ENCODE measurements at places on chromosomes 4 and X.

DNA sequence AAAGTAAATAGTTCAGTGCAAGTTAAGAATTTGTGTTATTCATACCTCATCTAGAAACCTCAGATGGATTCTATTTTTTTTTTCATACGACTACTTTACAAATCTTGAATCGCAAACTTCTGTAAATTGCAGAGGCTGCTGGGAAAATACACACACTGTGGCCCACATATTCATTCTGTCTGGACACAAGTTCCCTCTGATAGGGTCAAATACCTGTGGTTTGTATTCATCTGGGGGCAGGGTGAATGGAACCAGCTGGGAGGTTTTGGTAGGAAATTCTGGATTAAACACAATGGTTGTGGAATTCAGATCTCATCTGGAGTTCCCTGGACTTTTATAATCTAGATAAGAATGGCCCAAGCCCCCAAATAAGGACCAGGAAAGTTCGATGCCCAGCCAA lies 56.2 kb downstream of the SPATA18 start:
- DNase-seq = peak; percentile 17

DNA sequence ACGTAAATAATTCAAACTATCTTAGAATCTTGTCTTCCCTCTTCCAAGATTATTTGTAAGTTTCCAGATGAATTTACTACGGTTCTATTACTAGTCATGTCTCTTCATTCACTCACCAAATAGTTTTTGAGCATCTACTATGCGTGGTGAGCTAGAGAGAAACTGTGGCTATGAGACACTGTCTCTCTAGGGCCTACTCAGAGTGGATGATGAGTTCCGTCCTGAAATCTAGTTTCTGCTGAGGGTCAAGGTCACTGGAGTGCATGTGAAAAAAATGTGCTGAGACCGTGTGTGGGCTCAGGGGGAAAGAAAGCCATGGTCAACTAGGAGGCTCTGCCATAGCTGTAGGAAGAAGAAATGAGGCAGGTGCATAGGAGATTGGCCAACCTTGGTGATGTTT lies 320.2 kb upstream of the GATB start:
- no peak for DNase-seq

DNA sequence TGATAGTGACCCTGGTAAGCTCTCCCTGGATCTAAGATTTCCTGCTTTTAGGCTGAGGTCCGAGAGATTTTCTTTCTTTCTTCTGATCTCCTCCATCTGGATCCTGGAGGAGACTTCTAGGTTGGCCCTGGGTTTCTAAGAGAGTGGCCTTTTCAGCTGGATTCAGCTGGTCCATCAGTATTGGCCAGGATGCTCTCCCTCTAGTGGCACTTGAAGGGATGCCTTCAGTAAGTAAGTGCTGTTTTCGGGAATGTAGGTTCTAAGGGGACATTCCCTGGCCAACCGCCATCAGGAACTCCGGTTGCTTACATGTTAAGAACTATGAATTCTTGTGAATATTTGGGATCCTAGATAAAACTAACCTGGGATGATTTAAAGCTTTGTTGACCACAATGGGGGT lies 56.9 kb downstream of the SERTM2 start:
- DNase-seq = peak; percentile 5

DNA sequence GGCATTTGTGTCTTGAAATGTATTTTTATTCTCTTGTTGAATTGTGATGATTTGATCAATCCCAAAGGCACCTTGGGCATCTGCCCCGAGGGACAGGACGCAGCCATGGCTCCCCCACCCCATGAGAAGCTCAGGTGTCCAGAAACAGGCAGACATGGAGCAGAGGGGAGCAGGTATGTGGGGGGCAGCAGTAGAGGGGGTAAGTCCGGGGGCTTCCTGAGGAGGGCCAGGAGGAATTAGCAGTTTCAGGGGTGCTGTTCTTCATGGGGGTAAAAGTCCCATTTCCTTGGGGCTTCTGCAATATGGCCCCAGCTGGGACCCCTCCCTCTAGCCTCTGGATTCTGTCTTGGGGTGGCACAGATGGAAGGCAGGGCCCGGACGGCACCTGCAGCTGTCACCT lies 67.0 kb upstream of the HMX1 start:
- no peak for DNase-seq

- no peak for DNase-seq
Observed at GRCh38 chr4:14834382-14834781, 167.9 kb upstream of the CPEB2 start.

DNA sequence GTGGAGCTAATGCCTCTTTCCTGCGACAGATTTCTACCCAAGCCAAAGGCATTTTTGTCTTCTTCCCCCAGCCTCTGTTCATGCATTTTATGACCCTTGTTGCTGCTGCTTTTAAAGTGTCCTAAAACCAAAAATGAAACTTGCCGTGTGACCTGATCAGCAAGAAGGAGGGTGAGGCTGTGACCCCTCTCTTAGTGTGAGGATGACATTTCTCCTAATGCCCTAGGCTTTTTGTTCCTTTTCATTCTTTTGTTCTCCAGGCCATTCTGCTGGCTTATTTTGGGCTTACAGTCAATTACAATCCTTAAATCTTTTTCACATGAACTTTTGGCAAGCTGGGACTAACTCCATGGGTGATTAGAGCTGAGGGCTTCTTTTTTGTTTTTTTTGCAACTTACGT lies 34.4 kb downstream of the PTTG2 start:
- DNase-seq = no peak

DNA sequence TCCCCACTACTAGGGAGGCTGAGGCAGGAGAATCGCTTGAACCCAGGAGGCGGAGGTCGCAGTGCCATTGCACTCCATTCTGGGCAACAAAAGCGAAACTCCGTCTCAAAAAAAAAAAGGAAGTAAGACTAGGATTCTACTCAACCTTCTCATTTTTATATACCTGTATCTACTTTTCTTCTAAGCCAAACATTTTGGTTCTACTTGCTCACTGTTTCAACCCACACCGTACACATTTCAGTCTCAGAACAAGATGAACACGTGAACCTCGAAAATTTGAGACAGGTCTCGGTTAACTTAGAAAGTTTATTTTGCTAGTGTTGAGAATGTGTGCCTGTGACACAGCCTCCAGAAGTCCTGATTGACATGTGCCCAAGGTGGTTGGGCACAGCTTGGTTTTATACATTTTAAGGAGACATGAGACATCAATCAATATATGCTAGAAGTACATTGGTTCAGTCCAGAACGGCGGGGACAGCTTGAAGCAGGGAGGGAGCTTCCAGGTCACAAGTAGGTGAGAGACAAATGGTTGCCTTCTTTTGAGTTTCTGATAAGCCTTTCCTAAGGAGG lies 3.7 kb downstream of the ADD1 start:
- DNase-seq = no peak

- no peak for DNase-seq
Observed at GRCh38 chr4:12146339-12146738, 717.6 kb upstream of the HS3ST1 start.

- peak; percentile 67 for DNase-seq
Observed at GRCh38 chrX:55008571-55009358, 8.6 kb downstream of the APEX2 start.
